ENCODE measurements at places on chromosomes 4 and X.

DNA sequence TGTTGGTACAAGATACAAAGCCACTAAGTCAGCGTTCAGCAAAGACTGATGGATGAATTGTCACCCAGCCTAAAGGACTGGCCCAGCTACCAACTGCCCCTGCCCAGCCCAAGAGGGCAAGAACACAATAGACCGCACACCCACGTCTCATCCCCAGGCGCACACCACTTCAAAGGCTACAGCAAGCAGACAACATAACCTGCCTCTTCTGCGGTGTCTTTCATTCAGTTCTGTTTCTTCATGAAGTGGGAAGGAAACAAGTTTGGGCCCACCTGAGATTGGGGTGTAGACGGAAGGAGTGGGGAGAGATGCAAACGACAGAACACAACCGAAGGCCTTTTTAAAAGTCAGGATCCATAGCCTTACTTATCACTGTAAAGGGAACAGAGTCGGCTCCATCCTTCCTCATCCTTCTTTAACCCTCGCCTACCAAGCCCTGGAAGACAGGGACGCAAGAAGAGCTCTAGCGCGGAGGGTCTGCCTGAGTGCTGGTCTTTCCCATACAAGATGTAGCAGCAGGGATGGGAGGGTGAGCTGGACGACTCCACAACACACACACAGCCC lies 691 bp downstream of the SCARB2 start:
- peak; percentile 2 for DNase-seq

DNA sequence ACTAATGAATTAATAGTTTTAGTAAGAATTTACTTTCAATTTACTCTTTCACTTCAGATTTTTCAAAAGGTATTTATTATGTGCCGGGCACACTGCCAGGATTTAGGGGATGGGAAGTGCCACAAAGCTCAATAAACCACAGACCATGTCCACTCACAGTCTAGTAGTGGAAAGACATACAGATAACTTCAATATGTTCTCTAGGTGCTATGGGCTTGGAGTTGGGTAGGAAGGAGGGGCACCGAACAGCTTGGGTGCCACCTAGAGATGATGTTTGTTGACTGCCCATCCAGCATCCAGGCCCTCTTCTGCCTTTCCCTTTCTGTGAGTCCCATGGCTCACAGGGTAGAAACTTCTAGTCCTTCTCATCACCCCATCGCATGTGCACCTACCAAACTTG lies 17.8 kb downstream of the MFAP3L start:
- DNase-seq, result peak; percentile 11

DNA sequence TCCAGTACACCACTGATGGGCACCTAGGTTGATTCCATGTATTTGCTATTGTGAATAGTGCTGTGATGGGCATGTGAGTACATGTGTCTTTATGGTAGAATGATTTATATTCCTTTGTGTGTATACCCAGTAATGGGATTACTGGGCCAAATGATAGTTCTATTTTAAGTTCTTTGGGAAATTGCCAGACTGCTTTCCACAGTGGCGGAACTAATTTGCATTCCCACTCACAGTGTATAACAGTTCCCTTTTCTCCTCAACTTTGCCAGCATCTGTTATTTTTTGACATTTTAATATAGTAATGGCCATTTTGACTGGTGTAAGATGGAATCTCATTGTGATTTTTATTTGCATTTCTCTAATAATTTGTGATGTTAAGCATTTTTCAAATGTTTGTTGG lies 25.9 kb downstream of the CC2D2A start:
- no peak for DNase-seq

DNA sequence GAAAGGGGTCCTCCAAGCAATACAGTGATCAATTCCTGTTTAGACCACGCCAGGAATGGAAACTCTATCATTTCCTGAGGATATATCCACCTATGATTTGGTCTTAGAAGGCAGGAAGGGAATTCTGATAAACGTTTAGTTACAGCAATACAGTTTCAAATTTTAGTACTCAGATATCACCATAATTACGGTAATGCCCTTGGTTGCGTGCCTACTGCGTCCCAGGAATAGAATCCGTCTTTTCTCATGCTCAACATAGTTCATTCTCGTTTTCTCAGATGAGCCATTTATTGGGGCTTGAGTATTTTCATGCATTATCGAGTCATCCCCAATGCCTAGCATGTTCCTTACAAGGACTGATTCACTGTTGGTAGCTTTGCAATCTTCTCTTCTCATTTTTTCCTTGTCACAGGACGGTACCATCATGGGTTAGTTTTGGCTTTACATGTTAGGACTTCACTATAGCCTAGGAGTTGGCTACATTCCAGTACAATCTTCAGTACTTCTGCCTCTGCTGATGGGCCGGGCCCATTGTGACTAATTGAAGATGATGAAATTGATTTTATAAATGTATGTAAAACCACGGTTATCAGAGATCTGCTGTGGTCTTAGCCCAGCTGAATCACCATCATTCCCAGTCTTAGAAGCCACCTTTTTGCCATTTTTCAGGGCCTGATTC lies 4.4 kb upstream of the PRKX start:
- no peak for DNase-seq

DNA sequence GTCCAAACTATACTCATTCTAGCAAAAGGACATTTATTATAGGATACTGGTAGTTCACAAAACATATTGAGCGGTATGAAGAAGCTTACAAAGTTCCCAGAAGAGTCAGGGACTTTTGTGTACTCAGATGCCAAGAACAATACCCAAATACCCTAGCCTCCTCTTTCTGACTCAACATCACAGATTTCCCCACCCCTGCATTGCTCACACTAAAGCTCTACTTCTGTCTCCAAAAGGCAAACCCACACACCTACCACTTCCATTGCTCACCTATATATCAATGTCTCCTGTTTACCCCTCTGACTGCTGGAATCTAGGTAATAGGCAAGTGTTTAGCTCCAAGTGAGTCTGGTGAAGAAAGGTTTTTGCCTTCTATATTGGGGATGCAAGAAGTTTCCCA lies 100.7 kb upstream of the HCCS start:
- DNase-seq, result no peak

DNA sequence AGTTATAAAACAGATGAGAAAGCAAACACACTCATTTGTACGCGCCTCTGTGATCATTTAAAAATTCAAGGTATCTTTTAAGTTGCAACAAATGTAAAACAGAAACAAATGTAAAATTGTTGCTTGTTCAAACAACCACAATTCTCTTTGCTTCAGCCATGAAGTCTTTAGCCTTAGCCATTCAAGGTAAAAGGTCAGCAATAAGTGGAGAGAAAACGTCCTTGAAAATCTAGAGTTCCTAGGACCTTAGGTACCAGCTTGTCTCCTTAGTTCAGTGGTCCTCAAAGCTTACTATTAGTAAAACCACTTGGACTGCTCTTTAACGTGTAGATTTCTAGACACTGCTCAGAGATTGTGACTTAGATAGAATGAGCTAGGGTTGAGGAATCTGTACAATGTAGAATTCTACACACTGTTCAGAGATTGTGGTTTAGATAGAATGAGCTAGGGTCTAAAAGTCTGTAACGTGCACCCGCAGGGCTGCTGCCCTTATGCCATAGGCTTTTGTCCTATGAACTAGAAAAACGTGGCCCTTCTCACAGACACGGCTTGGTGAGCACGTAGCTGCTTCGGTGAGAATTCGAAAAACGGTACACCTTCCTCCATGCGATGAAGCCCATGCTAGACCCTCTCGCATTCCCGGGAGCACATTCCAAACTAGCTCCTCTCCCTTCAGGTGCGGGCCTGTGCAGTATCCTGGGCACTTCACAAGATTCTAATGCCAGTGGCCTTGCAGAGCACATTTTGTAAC lies 1.7 kb downstream of the PLAC8 start:
- DNase-seq, result peak; percentile 82

DNA sequence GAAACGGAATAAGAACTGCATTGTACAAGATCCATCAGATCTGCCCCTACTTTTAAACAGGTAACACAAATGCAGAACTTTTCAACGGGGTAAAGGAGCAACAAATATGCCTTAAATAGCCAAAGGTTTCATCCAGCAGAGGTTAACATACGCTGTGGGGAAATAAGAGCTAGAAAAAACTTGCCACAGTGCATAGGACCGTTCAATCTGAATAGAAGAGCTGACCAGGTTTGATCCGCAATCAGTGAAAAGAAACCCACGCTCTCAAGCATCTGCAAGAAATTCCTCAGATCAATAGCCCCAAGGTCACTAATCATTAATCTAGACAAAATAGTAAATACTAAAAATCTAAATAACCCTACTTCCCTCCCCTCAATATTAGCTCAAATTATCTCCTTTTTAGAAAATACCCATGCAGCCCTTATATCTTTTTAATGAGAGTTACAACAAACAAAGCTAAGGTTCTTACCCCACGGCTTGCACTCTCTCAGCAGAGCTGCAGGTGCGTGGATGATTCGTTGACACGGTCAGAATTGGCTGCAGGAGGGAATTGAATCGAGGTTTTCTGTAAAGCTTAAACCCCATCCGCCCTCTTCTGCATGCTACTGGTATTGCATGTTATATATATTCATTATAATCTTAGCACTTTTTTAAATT lies at the start of gene TLR10:
TSS of gene TLR10 (minus strand) at position 539 of the 657 bp plus-strand sequence. CDS start 7,400 bp downstream, outside the sequence.
- DNase-seq, result no peak

DNA sequence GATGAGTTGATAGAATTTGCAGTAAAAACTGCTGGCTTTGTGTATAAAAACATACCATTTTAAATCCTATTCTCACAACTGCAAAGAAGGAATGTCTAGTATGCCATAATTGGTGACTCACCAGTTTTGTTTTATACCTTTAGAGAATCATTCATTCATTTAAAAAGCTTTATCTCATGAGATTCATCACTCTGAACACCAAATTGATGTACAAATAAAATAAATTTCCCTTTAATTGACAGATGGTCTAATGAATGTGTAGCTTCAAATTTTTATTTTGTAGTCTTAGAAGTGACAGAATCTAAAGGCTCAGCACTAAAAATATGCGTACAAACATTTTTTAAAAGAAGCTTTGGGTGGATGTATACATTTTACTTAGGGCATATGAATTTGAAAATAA lies 492.5 kb downstream of the GALNTL6 start:
- no peak for DNase-seq

GRCh38 chr4:93710101-93710846 lies 118.3 kb upstream of the ATOH1 start:
- DNase-seq, result no peak
